Hepatic stellate cell (primary cell): ENCODE measurements at places on chromosomes 7 and 10.

GRCh38 chr10:98528166-98528804 lies 81.5 kb upstream of the HPS1 start:
- no peak for DNase-seq

DNA sequence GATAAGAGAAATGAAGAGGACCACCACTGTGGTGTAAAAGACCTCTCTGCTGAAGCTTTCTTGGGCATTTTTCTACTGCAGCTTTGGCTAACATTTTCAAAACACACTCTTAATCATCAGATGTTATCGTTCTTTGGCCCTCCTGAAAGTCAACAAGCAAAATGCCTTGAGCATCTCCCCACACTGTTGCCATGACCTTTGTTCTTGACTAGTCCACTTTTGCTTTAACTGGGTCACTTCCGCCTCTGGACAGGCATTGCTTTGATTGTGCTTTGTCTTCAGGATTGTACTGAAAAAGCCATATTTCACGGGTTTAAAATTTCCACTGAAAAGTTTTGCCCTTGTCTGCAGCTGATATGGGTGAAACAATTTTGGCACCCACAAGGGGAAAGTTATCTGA lies 107.8 kb upstream of the CXCL12 start:
- DNase-seq, result no peak

GRCh38 chr7:5296611-5297226 lies 14.0 kb downstream of the SLC29A4 start:
- no peak for DNase-seq

- DNase-seq, result no peak
These were observed 120.6 kb downstream of the CPED1 start for GRCh38 chr7:121109145-121109544.

- no peak for DNase-seq
These were observed 52.1 kb downstream of the WIPF3 start for GRCh38 chr7:29858191-29858951.

DNA sequence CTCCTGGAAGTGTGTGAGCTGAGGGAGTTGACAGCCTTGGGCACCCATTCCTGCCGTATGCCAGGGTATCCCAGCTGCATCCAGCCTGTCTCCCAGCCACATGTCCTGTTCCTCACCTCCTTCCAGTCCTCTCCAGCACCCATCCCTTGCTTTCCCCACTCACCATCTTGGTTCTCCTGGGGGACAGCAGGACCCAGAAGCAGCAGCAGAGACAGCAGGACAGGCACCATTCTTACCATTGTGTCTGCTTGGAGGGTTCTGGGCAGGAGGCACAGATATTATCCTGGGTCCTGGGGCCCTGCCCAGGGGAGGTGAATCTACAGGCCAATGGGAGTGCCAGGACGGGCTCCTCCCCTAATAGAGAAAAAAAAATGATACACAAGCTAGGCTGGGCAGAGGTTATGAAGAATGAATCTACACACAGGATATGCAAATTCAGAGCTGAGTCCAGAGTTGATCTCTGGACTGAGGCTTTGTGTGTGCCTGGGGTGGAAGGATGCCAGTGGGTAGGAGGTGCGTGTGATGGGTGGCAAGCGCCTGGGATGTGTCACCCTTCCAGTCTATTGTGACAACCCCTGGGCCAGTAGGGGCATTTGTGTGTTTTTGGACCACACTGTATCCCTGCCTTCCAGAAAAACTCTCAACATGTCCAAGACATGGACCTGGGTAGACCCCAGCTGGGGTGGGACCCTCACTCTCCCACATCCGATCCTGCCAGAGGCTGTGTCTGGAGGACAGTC lies at the start of gene AZGP1:
Gene AZGP1, minus strand, starts transcription at position 250 of the 740 bp plus-strand sequence. Its CDS starts 11 bp downstream, at position 239.
- no peak for DNase-seq

DNA sequence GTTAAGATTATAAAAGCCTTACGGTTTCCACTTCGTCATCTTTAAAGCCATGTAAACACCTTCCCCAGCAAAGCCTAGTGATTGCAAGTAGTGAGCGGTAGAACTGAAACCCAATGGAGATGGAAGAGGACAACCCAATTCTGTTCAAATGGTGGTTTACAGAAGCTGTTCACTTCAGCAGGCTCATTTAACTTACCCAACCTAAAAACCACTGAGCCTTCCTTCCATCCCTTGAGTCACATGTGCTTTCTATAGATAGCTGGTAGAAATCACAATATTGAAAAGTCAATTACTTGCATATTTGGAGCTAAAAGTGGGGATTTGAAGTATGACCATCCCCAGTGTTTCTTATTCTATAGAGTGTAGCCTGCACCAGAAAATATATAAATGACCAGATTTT lies 667.7 kb downstream of the SUGCT start:
- no peak for DNase-seq

GRCh38 chr7:79298145-79298760 lies 155.2 kb downstream of the MAGI2 start:
- DNase-seq, result peak; percentile 20

- no peak for DNase-seq
These were observed 321.0 kb downstream of the WDR37 start for GRCh38 chr10:1377231-1377630.

- DNase-seq, result no peak
These were observed 15.9 kb downstream of the RNF133 start for GRCh38 chr7:122682815-122683550.

GRCh38 chr7:2005786-2006185 lies 227.0 kb downstream of the MAD1L1 start:
- DNase-seq, result no peak

DNA sequence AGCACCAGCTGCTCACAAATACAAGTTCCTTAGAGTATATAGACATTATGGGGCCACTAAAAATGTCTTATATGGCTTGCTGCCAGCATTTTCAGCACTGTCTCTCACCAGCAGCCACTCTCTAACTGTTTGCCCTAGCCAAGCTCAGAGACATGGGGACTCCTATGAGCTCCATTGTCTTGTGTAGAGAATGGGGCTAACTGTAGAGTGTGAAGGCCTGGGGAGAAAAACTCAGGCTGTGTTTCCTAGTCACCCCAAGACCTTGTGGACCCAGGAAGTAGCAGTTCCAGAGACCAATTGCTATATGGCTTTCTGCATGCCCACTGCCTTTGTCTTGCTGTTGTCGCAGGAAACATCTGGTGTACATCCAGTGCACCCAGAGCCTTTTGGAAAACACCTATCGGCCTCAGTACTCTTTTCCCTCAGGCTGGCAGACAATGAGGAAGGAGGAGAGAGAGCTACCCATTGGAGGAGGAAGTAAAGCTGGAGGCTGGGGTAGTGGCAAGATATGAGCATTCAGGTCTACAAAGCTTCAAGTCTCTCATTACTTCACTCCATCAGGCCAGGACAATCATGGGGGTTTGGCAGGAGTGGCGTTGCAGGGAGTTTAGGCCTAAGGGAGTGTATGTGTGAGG lies 28.4 kb downstream of the ENTPD1 start:
- no peak for DNase-seq
